ENCODE measurements at places on chromosomes 6 and 20. TPM values are rescaled to one million over a fixed set of nuclear protein-coding genes. Genes with fewer than 3 reads are reported as not detected.

PRDM1 gene
- 52.3 TPM for total RNA-seq

ELOVL2 gene
- not detected for total RNA-seq

SIRPD gene
- not detected for total RNA-seq

ASIP gene
- not detected for total RNA-seq

CTCFL gene
- not detected for total RNA-seq

TRDN gene
- not detected for total RNA-seq

ZNF343 gene
- total RNA-seq, result 13.5 TPM

RBM38 gene
- total RNA-seq, result 88.9 TPM

SPDEF gene
- 0.09 TPM for total RNA-seq
